Stimulated activated CD4-positive, alpha-beta T cell treated with anti-CD3 and anti-CD28 coated beads, Interleukin-4, amount 100 ng/mL, for 48 hours (primary cell): ENCODE measurements at places on chromosomes 4 and X.

DNA sequence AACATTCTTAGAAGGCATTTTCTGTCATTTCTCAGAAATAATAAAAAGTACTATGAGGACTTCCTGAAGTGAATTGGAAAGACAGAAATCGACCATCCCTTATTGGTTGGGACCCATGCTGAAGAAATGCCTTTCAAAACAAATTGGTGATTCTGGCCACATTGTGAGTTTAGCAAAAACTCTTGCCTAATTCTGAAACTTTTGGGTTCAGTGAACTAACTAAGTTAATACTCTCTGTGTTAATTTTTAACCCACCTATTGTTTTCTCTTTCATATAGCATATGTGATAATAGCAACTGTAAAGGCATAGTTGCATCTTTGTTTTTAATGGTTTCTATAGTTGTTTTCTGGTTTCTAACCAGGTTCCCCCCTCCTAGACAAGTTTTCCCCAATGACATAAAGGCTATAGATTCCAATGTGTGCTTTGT is 129.3 kb upstream of the FAT1 start:
- no peak for DNase-seq

GRCh38 chr4:15920723-15921591 is 17.6 kb downstream of the FGFBP1 start:
- no peak for DNase-seq

- DNase-seq: no peak
These were observed 63.1 kb downstream of the UGT2A2 start for GRCh38 chr4:69576251-69576877.

DNA sequence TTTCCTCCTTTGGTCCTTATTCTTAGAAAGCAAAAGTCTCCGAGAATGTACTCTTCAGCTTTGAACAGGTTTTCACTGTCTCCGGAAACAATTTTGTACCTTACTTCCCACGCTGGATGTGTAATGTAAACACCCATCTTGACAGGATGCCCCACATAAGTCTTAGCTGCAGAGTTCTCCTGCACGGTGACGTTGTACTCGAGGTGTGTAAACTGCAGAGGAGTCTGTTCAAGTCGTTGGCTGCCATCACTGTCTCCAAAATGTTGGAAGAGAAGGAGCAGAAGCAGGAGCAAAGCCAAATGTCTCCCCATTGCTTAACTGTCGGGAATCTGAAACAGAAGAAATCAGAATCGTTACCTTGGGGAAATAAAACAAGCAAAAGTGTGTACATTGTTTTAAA is 14.1 kb downstream of the FAT1 start:
- no peak for DNase-seq

DNA sequence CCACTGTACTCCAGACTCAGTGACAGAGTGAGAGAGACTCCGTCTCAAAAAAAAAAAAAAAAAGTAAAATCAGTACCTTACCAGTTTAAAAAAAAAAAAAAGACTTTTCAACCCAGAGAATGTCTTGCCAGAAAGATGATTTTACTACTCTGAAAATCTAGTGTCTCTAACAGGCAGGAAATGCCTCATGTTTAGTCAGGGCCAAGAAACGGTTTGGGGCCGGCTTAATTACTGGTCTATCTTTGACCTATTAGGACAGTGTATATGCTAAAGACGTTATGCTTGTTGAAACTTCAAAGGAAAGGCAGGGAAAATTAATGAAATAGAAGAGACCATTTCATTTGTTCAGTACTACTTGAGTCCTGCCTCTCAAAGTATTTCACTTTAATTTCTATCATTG is 9.9 kb downstream of the BEND4 start:
- no peak for DNase-seq

DNA sequence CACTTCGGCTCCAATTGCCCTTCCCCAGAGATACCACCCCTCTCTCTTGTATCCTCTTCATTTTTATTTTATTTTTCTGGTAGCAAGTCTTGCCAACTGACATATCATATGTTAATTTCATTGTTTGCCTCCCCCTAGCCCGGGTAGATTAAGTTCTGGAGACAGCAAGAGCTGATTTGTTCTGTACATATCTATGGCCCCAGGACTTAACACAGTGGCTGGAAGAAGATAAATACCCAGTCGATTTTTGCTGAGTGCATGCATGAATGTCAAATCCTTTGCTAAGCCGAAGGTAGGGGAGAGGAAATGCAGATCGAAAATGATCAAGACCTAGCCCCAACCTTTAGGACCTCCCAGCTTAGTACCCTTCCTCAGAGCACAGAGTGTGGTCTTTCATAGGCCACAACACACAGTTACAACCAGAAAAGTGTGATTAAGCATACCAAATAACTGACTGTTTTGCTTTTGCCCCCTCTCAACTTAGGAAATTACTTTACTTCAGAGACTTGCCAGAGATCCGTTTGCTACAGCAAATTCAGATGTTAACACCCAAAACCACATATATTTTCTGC is 58.7 kb upstream of the KLF3 start:
- no peak for DNase-seq

DNA sequence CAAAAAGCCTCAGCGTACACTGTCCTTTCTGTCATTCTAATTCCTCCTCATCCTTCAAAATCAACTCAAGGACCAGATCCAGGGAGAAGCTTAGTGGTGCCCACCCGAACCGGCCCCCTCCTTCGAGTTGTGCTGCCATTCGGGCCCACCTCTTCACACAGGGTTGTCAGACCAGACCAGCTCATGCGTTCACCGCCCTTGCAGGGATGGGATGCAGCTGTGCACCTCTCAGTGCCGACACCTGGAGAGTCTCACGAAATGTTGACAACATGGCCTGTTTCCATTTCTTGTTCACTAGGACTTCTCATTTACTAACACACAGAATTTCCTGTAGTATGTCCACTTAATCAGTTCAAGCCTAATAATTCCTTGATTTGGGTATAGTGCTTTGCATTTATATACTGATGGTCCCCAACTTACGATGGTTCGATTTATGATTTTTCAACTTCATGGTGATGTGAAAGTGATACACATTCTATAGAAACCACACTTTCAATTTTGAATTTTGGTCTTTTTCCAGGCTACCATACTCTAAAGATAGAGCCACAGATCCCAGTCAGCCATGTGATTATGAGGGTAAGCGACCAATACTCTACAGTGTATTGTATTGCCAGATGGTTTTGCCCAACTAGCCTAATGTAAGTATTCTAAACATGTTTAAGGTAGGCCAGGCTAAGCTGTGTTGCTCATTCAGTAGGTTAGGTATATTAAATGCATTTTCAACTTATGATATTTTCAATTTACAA is 23.3 kb downstream of the PKD2 start:
- no peak for DNase-seq

DNA sequence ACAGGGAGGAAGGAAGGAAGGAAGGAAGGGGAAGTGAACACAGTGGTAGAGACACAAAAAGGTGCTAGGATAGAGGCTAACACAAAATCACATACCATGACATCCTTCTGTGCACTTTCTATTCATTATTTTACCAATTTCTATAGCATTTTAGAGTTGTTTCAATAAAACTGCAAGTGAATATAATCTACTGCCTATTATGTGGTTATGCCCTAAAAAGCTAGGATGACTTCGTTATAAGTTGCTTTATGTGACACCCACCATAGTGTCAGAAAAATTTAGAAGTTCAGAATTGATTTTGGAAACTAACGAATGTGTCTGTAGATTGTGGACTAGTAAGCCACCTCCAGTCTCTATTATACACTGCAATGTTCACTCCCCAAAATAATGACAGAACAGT is 59.4 kb upstream of the EDNRA start:
- DNase-seq: no peak

GRCh38 chrX:136147315-136147901 is at the start of gene FHL1:
Gene FHL1, plus strand, starts transcription at chrX:136147533.
- DNase-seq: peak; percentile 24

DNA sequence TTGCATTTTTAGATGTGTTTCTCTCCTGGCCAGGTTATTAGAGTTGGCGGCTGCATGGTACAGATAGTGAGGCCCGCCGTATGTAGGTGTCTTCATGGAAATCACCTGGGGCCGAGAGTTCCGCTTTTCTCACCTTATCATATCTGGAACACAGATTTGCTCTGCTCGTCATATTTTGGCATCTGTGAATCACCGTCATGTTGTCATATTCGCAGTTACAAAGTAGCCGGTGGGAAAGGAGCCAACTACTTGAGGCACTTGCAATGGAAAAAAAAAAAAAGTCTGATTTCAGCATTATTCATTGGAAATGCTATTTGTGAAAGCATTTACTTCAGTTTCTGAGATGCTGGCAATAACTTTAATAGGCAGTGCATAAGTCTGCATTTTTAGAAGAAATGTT is 1715.2 kb upstream of the TENM3 start:
- DNase-seq: no peak

GRCh38 chr4:101140228-101140627 is 207.1 kb downstream of the PPP3CA start:
- no peak for DNase-seq

- DNase-seq: no peak
These were observed 92.9 kb downstream of the HMX1 start for GRCh38 chr4:8778760-8779159.

GRCh38 chr4:164621886-164622521 is 131.9 kb upstream of the SMIM31 start:
- no peak for DNase-seq

DNA sequence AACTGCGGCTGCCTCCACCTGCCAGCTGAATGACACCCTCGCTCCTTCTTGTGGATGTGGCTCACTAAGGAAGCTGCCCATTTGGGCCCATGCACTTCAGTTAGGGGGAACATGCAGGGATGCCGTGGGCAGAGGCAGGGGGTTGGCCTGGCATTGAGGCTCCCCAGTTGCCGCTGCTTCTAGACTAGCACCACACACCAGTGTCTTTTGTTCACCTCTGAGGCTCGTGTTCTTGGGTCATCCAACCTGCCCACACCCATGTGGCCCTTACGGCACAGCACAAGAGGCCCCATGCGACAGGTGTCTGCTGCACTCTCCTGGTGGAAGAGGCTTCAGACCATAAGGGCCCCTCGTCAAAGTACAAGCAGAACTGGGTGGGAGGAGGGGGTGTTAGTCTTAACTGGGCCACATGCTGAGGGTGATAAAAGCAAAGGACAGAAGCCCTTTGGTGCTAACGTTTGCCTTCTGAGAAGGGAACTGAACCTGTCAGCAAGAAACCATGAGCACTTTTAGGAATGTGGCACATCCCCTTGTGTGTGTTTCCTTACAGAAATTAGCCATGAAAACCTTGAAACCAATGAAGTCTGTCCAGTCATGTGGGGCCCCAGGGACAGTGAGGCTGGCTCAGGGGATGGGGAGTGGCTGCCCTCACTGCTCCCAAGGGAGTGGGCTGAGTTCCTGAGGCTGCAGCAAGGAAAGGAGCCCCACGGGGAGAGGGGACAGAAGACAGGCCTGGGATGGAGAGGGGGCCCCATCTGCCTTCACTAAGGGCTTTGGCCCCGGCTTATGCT is 39.2 kb downstream of the MAP7D3 start:
- no peak for DNase-seq

- no peak for DNase-seq
These were observed 446.3 kb upstream of the GNPDA2 start for GRCh38 chr4:45172636-45173035.

DNA sequence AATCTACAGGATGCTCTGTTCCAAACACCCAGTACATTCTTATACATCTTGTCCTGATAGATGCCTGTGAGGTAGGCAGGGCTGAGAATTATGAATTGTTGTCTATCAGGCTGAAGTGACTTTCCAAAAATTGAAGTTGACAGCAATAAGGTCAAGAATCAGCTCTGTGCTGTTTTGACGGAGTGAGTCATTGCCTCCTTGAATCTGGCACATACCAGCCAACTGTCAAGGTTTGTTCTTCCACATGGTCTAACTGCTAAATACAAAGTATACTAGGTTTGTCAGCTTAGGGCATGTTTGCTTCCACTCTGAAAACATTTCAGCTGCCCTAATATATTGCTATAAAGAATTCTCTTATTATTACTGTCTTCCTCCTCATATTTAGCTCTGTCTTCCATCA is 32.3 kb downstream of the SH3RF1 start:
- DNase-seq: no peak

- no peak for DNase-seq
These were observed 21.2 kb upstream of the TENM3 start for GRCh38 chr4:182221987-182222386.

DNA sequence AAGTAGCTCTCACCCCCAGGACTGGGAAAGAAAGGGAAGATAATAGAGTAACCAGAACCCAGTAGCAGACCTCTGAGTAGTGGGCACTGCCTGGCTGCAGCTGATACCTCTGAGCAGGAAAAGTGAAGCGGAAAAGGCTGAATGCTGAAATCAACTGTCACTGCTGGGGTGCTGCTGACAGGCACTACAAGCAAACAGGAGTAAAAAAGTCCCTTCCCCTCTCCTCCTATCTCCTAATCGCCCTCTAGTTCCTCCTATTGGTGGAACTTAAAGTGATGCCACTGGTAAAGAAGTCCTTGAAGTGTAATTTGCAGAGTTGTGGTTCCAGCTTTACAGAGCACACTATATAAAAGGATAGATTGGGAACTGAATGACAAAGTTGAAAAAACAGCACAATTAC is 32.8 kb upstream of the GLRB start:
- no peak for DNase-seq

DNA sequence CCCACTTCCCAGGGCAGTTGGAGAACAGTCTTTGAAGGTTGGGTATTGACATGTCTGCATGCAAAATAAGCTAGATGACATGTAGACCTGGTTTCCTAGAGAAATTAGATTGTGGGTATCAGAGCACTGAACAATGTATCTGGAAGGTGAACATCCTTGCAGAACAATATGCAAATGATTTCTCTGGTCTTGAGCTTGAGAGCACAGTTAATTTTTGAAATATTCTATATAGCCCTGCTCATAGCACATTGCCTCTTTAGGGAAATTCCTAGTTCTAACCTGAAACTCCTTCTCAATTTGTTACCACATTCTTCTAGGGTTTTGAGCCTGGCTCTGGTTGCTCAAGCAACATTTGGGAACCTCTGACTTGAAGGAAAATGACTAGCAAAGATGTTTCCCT is 41.6 kb upstream of the LAS1L start:
- no peak for DNase-seq
